ENCODE measurements at places on chromosomes 6 and 20. TPM values are rescaled to one million over a fixed set of nuclear protein-coding genes. Genes with fewer than 3 reads are reported as not detected.

Gene RAB5IF
- total RNA-seq: 81.8 TPM

Gene C6orf47
- total RNA-seq: 24.7 TPM

- peak overlapping the region; percentile 88 for H3K4me3 ChIP-seq
- H3K4me1 ChIP-seq: peaks cover 55% of the 10 kb centered on the region
- no peak for DNase-seq
Measured at GRCh38 chr6:41922154-41922553, 855 bp downstream of the BYSL start.

Gene POPDC3
- not detected for total RNA-seq

Gene LYRM4
- total RNA-seq: 39.6 TPM

DNA sequence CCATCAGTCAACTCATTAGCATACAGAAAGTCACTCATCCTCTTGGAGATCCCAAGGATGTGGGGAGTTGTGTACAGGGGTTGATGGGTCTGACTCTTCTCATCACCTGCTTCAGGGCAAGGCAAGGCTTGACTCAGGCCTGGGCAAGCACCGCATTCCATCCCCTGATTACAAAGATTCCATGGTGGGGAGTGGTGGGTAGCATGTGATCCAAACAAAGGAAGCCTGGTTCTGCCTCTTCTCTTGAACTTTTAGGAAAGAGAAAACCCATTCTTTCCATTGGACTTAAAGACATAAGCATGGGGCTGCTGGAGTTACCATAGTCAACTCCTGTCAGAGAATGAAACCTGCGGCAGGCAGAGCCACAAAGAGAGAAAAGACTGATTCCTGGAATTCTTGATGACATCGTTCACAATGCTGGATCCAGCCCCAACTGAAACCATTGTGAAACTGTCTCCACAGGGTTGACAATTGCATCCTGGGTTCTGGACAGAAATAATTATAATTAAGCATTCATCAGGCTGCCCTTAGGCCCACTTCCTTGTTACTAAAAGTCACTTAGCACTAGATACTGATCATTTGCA lies 235.8 kb upstream of the KCNG1 start:
- H3K36me3 ChIP-seq: no peaks in the 10 kb centered on the region
- no peak for DNase-seq
- H3K27ac ChIP-seq: no peak overlapping the region
- peaks cover 7% of the 10 kb centered on the region for H3K4me1 ChIP-seq

Data from activated CD8-positive, alpha-beta memory T cell treated with anti-CD3 and anti-CD28 coated beads, Interleukin-2, amount 10 ng/mL, durations not matched to agents 7 days and 5 days (primary cell).